Frontal cortex (tissue), 4 donors: ENCODE measurements at places on chromosomes 4 and X. TPM values are rescaled to one million over a fixed set of nuclear protein-coding genes. Genes with fewer than 3 reads are reported as not detected.

The SLC9B1 gene
- total RNA-seq = 5.7 TPM

The TLR6 gene
- 1.2 TPM for total RNA-seq

The ANXA10 gene
- not detected for total RNA-seq

The NLGN3 gene
- 15.1 TPM for total RNA-seq

The GRIA3 gene
- 58.7 TPM for total RNA-seq

The SLC34A2 gene
- under 0.01 TPM for total RNA-seq

The CSAG3 gene
- total RNA-seq = not detected

The CAMK2D gene
- 69.7 TPM for total RNA-seq

The F8A1 gene
- 2.4 TPM for total RNA-seq

The TMEM156 gene
- 0.41 TPM for total RNA-seq

The FAM9B gene
- not detected for total RNA-seq

The ADGRG4 gene
- total RNA-seq = not detected
